Testis (tissue), 5 donors: ENCODE measurements at places on chromosomes 7 and 10. TPM values are rescaled to one million over a fixed set of nuclear protein-coding genes. Genes with fewer than 3 reads are reported as not detected.

DNA sequence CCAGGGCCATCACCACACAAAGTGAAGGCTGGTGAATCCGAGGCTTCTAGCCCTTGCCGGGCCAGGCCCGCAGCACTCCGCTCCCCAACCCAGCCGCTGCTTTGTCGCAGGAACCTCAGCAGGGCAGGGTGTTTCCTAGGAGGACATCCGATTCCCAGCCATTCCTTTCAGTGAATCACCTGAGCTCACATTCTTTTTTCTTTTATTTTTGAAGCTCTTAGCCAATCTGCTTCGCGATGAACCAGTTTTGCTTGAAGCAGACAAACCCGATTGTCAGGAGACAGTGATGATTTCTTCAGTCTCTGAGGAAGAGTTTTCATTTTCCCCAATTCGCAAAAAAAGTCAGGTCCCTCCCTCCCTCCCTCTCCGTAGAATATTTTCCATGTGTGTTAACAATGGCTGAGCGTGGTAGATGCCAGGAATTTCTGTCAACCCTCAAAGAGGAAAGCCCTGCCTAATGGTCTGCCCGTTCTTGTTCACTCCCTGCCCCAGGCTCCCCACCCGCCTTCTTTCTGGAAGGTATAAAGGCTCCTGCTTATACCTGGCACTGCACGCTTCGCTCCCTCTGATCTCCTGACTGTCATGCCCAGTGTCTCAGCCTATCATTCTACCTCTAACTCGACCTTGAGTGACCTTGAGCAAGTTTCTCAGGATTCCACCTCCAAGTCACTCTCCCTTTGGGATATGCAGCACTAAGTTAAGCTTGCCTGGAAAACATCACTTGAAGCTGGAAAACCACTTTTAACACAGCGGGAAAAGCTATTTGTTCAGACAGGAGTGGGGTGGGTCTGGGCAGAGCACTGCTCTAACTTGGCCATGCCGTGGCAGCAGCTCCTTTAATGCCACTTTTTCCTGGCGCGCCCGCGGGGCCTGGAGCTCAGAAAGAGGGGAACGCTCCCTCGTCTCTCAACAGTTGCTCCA lies 35.1 kb downstream of the EGFR start:
- DNase-seq = no peak

GRCh38 chr10:6699336-6699735 lies 119.3 kb upstream of the PRKCQ start:
- DNase-seq = no peak

GRCh38 chr10:98858525-98858924 lies 377.1 kb downstream of the HPSE2 start:
- no peak for DNase-seq

DNA sequence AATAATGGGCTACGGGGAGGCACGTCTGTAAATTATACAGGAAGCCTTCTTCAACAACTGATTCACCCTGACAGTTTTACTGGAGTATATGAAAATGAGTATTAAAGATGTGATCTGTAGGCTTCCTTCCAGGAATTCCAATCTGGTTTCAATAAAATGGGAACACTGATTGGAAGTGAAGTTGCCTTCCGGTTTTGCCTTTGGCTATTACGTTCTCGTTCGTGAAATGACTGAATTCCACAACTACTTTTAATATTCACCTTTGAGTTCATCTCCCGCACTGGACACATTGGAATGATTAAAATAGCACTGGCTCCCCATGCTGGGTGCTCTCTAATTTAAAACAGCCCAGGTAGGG lies 350.1 kb upstream of the MKI67 start:
- no peak for DNase-seq

DNA sequence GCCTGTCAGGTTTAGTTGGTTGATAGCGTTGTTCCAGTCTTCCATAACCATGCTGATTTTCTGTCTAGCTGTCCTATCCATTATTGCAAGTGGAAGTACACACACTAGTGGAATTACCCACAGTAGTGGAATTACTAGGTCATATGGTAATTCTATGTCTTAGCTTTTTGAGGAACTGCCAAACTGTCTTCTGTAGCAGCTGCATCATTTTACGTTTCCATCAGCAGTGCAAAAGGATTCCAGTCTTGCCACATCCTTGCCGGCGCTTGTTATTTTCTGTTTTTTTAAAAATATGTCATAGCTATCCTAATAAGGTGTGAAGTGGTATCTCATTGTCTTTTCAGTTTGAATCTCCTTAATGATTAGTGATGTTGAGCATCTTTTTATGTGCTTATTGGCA lies 17.2 kb upstream of the RHBDD2 start:
- DNase-seq = no peak

DNA sequence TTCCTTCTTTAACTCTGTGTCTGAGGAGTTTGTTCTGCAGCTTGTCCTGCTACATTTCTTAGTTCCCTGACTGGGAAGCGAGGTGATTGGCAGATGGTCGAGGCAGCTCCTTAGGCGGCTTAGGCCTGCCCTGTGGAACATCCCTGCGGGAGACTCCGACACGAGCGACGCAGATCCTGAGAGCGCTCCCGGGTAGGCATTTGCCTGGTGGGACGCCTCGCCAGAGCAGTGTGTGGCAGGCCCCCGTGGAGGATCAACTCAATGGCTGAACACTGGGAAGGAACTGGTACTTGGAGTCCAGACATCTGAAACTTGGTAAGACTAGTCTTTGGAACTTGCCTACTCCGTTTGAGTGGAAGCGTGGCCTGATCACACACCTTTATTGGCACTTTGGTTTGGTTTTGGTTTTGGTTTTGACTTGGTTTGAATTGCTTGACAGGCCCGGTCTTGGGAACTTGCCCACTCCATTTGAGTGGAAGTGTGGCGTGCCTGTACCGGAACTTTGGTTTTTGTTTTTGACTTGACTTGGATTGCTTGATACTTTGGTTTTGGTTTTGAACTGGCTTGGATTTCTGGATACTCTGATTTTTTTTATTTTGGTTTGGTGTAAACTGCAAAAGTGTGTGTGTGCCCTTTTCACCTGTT lies 42.6 kb downstream of the MAP3K8 start:
- no peak for DNase-seq

DNA sequence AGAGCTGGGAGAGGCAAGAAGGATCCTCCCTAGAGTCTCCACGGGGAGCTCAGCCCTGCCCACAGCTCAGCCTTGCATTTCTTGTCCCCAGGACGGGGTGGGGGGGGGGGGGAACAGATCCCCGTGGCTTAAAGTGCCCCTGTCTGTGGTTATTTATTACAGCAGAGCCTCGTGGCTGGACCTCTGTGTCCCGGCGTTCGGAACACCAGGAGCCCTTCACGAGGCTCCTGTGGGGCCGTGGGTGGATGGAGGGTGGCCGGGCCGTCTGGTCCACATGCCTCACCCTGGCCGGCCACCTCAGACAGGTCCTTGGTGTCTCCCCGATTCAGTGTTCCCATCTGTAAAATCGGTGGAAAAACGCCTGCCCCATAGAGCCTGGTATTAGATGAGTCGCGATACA lies 37.9 kb downstream of the FAM20C start:
- no peak for DNase-seq

- DNase-seq = no peak
These were observed 49.6 kb downstream of the CYCS start for GRCh38 chr7:25075459-25075858.

DNA sequence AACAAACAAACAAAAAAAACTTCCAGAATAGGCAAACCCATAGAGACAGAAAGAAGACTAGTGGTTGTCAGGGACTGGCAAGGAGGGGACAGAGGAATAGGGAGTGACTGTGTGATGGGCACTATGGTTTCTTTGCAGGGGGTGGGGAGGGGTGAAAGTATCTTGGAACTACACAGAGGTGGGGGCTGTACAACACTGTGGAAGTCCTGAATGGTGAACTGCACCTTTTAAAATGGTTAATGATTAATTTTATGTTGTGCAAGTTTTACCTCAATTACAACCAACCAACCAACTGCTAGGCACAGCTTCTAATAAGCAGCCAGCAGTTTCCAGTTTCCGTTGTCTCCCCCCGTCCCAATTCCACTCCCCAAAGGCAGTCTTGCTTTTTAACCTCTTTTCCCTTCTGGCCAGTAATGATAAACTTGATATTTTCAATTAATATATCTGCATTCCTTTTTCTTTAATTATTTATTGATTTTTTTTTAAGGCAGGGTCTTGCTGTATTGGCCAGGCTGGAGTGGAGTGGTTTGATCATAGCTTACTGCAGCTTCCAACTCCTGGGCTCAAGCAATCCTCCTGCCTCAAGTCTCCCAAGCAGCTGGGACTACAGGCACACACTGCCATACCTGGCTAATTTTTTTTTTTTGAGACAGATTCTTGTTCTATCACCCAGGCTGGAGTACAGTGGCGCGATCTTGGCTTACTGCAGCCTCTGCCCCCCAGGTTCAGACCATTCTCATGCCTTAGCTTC lies 46.8 kb downstream of the HIP1 start:
- DNase-seq = no peak

- no peak for DNase-seq
These were observed 281.1 kb downstream of the BAMBI start for GRCh38 chr10:28958468-28958867.

GRCh38 chr10:15485027-15485426 lies 113.9 kb upstream of the FAM171A1 start:
- DNase-seq = no peak

DNA sequence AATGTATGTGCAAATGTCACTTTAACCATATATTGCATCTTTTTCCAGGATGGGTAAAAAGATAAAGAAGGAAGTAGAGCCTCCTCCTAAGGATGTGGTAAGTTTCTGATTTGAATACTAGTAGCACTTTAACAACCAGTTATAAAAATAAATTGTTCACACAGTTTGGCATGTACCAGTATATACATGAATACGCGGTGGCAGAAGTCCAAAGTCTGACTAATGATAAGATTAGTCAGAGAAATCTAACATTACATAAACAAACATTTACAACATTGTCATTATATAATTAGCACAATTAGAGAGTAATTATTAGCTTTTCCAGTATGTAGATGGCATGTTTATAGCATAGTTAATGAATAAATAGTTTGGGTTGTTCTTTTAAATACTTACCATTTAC lies 4.1 kb downstream of the ARMC3 start:
- DNase-seq = no peak

DNA sequence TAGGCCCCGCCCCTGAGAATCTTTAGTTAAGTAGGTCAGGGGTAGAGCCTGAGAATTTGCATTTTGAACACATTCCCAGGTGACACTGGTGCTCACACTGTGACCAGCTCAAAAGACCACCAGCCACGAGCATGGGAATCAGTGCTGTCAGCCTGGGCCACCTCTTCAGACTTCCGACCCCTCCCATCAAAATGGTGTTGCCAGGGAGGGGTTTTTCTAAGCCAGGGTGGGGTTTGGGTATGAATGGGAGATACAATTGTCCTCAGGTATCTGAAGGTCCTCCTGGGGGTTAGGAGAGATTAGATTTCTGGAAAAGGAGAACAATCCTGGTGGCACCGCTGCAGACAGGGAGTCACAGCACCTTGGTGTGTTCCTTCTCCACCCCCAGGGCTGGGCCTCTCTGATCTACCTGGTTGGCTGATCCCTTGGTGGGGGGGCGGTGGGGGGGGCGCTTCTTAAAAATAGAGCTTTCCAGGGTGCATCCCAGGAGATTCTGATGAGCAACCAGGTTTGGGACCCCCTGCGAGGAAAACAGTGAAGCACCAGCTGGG lies 111.5 kb upstream of the ANLN start:
- DNase-seq = no peak

GRCh38 chr10:25820874-25821273 lies 113.2 kb upstream of the MYO3A start:
- no peak for DNase-seq

- DNase-seq = no peak
These were observed 3.6 kb downstream of the VOPP1 start for GRCh38 chr7:55568613-55569268.

DNA sequence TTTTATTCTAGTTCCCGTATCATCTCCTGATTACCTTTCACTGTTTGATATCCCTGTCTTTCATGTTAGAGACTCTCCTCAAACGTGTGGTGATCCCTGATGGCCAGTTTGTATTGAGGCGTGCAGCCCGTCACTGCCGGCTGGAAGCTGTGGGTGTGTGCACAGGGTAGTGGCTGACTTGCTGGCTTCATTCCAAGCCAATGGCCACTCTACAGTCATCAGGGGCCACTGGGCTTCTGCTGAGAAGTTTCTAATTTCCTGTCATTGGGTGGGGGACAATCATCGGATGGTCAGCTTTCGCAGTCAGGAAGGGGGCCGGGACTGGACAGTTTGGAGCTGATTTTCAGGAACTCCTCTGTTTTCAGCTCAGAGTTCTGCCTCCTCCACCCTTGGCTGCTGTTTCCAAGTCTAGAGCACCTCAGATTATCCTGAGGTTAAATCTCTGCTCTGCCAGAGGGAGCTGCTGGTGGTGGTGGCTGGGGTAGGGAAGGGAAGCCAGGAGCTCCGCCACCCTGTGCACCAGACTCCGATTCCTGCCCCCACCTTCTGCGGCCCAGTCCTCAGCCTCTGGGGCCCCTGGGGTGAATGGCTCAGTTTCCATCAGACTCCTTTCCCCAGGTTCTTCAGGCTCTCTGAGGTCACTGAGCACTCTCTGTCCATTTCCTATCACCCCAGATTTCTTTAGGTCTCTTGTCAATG lies 34.9 kb downstream of the BAIAP2L1 start:
- no peak for DNase-seq

GRCh38 chr10:5479481-5480161 lies 19.7 kb downstream of the CALML5 start:
- DNase-seq = no peak

GRCh38 chr7:5567790-5568189 lies 144.2 kb upstream of the TNRC18 start:
- DNase-seq = no peak

GRCh38 chr7:108403597-108404217 lies 52.5 kb downstream of the NRCAM start:
- DNase-seq = no peak

DNA sequence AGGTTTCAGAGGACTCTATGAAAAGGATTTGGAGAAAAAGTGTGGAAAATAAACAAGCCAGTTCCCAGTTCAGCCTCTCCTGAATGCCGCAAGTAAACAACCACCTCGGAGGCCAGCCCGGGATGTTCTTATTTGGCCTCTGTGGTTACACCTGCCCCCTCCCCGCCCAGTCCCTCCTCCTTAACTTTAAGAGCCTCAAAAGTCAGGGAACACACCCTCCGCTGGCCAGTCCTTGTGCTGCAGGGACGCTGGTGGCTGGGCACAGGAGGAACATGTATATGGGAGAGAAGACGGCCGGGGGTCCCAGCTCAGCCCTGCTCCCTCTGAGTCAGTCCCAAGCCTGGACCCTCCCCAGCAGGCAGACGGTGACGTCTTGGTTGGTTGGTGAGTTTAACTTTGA lies 6.1 kb downstream of the CHST3 start:
- peak; percentile 94 for DNase-seq

GRCh38 chr10:119821182-119821581 lies 51.5 kb downstream of the MCMBP start:
- no peak for DNase-seq

Gene RAB19
- polyA plus RNA-seq = 0.59 TPM

Gene MNX1
- polyA plus RNA-seq = 1.5 TPM

Gene RASA4
- 43.3 TPM for polyA plus RNA-seq

Gene MLXIPL
- polyA plus RNA-seq = 34.2 TPM

Gene MRC1
- polyA plus RNA-seq = 20.4 TPM

Gene SFRP5
- 1.2 TPM for polyA plus RNA-seq

Gene ASB15
- polyA plus RNA-seq = 5.7 TPM

Gene HECW1
- 14.5 TPM for polyA plus RNA-seq

Gene CALHM1
- polyA plus RNA-seq = not detected
